AG10803 (cell line): ENCODE measurements at places on chromosomes 5 and 9.

DNA sequence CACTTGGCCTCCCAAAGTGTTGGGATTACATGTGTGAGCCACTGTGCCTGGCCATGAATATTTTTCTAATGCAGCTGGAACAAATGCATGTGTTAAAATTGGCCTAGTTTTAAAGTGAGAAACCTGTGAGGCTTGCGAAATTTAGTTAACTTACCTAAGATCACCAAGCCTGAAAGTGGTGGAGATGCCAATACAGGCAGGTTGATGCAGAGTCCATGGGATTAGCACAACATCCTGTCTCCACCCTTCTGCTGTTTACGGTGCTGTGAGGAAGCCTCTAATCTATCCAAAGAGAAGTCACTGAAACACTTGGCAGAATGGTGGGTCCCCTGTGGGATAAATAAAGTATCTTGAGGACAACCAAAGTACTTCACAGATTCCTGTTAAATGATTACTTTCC is 98.2 kb downstream of the PCSK5 start:
- DNase-seq: no peak

DNA sequence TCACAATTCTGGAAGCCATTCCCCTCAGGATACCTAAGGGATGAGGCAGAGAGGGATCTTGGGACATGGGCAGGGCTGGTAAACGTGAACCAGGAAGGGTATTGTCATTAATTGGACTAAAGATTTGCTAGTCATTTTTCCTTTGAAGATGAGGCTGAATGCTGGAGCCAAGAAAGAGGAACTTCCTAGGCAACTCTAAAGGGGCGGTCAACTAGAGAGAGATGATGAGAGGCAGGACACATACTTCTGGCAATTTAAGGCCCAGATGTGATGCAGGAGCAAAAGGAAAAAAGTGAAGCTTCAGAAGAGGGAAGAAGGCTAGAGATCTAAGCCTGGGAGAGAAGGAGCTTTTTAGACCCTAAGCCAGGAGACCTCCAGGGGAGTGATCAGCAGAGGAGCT is 5.6 kb downstream of the GBA2 start:
- no peak for DNase-seq

DNA sequence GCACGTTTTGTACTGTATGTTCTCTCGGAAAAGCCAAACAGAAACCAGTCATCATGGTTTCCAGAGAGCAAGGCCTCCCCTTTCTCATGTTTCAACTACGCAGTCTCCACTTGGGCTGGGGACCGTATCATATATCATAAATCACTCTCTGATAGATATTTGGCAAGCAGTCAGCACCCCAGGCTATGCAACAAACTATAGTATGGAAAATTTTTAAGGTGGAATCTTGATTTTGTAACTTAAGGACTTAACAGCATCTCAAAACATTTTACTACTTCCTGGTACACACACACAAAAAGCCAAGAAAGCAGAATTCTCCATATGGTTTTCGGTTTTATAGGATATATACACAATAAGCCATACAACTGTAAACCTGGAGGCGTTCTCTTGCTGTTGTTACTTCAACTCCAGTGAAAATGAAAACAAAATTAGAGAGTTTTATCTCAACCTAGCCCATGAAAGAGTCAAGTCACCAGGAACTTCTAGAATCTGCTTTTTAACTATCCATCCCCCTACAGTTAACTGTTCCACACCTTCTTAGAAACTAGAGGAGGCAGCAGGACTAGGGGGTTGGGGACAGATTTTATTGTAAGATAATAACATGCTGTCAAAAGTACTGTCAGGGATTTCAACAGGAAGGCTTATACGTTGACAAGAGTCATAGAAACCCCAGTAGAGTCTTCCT is 283.4 kb downstream of the NFIB start:
- DNase-seq: peak; percentile 22

- DNase-seq: no peak
These were observed 26.2 kb upstream of the ANKRD33B start for GRCh38 chr5:10537624-10538023.

DNA sequence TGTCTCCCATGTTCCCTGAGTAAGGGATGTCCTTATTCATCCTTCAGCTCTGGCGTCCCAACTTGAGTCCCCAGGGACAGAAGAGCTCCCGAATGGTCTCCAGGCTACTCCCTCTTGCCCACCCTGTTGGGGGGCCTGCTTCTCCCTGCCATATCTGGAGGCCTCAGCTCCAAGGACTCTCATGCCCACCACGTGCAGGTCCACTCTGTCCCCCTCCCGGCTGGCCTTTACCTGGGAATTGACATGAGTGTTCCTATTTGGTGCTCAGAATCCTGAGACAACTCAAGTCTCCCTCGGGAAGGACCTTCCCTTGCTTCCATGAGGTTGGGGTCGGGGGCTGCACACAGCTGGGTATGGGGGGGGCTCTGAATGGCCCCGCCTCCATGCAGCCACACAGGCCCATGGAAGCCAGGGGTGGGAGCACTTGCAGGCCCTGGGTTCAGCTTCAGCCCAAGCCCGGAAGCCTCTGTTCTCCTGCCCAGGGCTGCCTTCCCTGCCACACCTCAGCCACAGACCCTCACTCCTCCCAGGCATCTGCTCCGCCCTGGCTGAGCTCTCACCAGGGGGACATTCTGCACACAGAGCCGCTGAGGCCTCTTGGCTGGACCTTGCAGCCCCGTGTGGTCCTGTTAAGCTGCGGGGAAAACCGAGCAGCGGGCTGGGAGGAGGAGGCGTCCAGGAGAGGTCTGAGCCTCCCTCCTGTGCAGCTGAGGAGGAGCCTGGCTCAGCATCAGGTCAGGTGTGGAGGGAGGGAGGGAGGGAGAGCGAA is 121.9 kb downstream of the PHF2 start:
- DNase-seq: no peak
